ENCODE measurements at places on chromosomes 5 and 9.
A peak's percentile ranks its signal among the peaks of the same experiment; 100 is the strongest.

DNA sequence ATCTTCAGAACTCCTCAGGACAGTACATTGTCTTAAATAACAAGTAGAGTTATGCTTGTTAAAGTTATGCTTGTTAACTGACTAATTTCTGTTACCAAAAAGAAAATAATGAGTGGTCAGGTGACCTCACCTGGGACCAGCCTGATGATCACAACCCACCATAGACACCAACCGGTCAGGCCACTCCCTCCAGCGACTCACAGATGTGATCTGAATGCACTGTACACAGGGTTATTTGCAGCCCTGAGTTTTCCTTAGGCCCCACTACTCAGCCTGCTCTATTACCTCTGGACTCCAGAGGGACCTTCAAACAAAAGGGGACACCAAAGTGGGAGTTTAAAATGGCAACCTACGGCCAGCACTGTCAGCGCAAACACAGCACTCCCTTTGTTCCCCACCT lies 55.3 kb downstream of the ARSB start:
- no peak for DNase-seq

GRCh38 chr9:7228726-7229125 lies 471.0 kb downstream of the KDM4C start:
- DNase-seq, result no peak

DNA sequence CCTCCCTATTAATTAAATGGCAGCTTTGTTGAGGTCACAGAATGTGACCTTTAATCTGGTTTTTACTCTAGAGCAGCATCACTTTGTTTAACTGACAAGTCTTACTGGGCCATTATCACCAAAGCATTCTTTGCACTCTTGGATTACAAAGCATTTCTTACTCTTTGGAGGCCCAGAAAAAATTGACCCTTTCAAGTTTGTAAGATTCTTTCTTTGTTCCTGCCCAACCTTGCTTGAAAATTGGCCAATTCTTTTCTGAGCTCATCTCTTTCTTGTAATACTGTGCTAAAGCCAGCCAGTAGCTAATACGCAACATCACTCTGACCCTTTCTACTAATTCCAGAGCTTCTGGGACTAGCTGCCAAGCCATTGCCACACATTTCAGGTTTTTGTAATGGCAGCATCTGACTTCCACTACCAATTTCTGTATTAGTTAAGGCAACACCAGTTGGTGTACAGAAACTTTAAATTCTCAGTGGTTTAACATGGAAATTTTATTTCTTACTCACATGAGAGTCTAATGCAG lies 131.6 kb downstream of the PRDM6 start:
- no peak for DNase-seq

DNA sequence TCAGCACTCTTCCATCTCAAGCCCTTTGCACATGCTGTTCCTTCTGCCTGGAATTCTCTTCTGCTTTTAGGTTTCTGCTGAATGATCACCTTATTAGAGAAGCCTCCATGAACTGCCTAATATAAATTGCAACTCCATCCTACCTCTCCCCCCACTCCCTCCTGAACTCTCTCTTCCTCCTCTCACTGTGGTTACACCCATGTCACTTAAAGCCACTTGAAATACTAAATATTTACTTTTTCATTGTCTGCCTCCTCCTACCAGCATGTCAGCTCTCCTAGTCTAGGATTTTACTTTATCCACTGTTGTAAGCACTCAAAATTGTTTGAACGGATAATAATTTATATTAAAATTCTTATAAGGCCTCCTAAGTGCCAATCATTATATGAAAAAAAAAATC lies 43.8 kb downstream of the ACTL7B start:
- no peak for DNase-seq

- no peak for DNase-seq
Measured at GRCh38 chr5:88808153-88808552, 74.8 kb downstream of the MEF2C start.

- no peak for DNase-seq
Measured at GRCh38 chr9:60545346-60545877, 368.8 kb upstream of the SPATA31A5 start.

DNA sequence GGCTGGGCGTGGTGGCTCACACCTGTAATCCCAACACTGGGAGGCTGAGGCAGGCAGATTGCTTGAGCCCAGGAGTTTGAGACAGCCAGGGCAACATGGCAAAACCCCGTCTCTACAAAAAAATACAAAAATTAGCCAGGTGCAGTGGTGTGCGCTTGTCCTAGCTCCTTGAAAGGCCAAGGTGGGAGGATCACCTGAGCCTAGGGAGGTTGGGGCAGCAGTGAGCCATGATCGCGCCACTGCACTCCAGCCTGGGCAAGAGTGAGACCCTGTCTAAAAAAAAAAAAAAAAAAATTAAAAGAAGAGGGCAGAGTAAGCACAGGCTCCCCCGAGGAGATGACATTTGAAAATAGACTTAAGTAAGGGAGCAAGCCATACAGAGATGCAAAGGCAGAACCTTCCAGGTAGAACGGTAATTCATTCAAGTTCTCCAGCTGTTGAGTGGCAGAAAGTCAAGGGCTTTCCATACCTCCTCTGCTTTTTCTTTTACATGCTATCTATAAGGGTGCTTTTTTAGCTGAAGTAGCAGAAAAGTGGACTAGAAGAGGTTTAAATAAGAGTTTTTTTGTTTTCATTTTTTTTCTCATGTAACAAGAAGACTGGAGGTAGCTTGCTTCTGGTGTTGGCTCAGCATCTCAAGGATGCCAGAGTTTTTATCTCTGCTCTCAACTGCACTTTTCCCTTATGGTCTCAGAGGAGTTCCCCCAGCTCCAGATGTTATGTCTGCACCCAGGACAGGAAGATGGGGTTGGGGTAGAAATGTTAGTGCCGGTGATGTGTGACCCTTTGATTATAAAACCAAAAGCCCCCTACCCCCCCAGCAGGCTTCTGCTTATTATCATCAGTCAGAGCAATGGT lies 40.8 kb downstream of the ERGIC1 start:
- DNase-seq, result no peak

- no peak for DNase-seq
Measured at GRCh38 chr5:129137637-129138036, 43.1 kb downstream of the ISOC1 start.

DNA sequence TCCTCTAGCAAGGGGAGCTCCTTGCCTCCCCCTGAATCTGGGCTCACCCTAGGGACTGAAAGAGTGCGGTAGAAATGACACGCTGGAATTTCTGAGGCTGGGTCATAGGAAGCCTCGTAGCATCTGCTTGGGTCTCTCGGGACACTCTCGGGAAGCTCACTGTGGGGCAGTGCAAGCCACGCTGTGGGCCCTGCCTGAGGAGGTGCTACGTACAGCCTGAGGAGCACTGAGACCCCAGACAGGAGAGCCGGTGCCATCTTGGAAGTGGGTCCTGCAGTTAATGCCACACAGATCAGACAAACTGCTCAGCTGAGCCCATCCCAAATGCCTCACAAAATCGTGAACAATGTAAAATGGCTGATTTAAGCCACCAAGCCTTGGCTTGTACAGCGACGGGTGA lies 1.8 kb downstream of the MRPL36 start:
- DNase-seq, result no peak

GRCh38 chr5:81395262-81395661 lies 1.3 kb upstream of the ACOT12 start:
- DNase-seq, result no peak

DNA sequence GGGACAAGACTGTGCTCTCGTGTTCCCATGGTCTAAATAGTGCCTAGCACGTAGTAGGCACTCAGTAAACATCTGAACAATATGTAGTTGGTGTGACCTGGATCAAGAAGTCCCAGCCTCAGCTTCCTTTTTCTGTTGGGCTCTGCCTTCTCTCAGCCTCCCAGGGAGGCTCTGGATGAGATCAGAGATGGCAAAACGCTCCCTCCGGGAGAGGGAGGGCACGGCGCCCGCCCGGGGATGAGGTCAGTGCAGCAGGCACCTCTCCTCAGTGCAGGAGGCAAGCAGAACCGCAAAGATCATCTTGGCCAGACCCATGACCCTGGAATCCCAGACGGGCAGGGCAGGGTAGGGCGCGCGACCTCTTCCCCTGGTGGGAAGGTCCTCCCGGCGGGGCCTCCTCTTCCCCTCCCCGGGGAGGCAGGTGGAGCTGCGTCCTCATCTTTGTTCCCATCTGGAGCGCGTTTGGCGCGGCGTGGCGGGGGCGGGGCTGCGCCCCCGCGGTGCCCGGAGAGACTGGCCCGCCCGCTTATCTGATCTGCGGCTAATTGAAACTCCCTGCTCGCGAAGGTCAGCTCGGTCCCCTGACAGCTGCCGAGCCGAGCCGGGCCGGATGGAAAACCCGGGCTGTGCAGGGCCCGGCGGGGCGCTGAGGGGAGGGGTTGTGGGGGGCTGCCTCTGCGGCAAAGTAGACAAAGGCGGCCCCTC lies 60.9 kb downstream of the CXXC5 start:
- no peak for DNase-seq

GRCh38 chr9:22457448-22457847 lies 10.8 kb downstream of the DMRTA1 start:
- no peak for DNase-seq

DNA sequence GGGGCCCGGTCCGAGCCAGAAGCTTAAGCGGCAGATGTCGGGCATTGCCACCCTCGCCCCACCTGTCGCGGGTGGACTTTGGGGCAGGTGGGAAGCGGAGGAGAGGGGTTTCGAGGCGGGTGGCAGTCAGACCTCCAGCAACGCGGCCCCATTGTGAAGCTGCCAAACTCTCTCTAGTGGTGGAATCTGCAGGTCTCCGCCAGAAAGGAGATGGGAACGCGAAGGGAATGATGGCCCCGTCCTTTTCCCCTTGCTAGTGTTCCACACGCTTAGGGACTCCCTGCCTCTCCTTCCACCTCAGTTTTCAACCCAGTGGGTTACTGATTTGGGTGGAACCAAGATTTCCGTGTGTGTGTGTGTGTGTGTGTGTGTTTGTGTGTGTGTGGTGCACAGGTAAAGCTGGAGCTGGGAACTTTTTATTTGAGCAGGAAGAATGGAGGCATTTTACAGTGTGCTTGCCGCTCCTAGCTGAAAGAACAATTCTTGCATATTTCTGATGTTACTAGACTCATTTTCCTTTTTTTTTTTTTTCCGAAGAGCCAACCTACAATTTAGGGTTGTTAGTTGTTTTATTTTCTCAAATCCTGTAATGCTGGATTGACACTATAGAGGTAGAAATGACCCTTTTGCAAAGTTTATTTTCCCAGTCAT lies 1.3 kb downstream of the MACIR start:
- DNase-seq, result peak; percentile 42

DNA sequence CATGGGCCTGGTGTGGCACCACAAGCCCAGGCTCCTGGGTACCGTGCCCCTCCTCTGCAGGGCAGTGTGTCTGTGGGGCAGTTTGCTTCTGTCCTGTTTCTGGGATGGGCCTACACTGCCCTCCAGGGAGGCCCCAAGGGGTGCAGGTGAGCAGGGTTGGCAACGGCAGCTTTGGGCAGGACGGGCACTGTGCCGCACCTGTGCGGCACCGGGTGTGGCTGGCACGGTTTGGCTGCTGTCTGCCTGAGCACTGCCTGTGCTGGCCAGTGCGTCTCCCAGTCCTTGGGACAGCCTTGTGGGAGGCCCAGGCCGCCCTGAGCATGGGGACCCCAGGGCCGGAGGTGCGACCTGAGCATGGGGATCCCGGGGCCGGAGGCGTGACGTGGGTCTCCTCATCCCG lies 37.2 kb downstream of the RXRA start:
- no peak for DNase-seq

- no peak for DNase-seq
Measured at GRCh38 chr5:104344809-104345208, 782.2 kb upstream of the NUDT12 start.

DNA sequence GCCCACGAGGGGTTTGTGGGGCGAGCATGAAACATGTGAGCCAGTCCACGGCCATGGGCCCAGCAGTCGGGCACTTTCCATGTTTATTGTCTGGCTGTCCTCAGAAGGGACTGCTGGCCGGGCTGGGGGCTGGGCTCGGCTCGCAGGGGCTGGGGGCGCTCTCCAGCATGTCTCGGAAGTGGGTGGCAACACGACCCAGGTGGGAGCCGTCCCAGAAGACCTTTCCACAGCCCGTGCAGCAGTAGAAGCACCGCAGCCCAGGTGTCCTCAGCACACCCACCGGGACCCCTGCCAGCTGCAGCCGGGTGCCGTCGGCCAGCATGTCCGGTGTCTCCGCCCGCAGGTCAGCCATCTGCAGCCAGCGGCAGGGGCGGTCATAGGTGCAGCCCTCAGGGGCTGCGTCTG lies 4.8 kb upstream of the NRARP start:
- DNase-seq, result no peak

DNA sequence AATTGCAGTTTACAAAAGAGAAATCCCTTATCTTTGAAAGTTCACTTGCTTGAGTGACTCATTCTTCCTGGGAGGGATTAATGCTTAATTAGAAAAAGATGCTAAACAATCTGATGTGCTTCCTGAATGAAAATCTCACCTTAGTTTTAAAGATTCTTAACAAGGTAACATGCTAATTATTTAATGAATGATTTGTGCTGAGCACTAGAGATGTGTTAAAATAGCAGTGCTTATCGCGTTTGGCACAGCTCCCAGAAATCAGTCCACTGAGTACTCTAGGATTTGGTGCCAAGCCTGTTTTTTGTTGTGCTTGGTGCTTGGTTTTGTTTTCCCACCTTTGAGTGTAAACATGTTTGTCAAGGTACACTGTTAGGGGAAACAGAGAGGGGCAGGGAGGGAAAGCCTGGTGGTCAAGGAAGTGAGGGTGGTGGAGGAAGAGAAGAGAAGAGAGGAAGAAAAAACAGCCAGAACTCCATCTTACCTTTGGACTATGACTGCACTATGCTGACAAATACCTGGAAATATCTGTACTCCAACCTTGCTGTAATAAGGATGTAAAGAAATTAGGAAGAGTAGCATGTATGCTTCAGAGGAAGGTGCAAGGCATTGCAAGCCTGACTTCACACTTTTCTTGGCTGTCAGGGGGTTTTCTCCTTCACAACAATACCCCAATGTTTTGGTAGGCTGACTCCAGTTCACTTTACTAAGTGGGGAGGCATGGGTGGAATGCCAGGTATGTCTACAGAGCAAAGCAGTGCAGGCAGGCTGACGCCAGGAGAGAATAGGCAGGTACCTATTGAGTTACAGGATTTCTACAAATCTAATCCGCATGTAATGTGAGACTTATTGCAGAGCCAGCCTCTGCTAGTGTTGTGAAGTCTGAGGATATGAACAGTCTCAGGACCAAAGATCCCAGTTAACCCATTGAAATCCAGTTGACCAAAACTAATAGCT lies 157.2 kb upstream of the ISL1 start:
- DNase-seq, result no peak

DNA sequence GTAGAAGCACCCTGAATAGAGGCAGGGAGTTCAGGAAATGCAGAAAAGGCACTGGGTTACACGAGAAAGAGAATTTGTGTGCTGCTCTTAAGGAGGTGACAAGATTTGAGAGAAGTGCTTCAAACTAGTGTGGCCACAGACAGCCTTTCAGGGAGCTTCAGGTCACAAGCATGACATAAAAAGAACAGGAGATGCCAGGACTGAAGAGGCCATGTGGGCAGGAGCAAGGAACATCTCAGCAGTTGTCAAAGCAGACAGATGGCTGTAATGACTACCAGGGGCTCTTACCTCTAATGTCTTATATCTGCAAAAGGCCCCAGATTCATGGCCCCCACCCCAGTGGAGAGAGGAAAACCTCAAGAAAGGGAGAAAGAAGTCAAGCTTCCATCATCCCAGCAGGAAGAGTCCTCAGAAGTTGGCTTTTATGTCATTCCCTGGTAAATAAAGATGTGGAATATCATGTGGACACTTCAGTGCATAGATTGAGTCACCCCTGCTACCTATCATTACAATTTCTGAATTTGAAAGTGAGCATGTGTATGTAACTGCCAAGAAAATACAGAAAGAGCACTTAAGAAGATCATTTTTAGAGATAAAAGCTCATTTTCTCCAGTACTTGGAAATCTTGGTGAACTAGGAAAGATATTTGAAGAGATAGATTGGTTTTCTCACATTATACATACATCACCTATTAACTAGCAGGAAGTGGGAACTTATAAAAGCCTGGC lies 214.4 kb upstream of the RORB start:
- no peak for DNase-seq
